ENCODE measurements at places on chromosomes 1 and 21.
A peak's percentile ranks its signal among the peaks of the same experiment; 100 is the strongest.

DNA sequence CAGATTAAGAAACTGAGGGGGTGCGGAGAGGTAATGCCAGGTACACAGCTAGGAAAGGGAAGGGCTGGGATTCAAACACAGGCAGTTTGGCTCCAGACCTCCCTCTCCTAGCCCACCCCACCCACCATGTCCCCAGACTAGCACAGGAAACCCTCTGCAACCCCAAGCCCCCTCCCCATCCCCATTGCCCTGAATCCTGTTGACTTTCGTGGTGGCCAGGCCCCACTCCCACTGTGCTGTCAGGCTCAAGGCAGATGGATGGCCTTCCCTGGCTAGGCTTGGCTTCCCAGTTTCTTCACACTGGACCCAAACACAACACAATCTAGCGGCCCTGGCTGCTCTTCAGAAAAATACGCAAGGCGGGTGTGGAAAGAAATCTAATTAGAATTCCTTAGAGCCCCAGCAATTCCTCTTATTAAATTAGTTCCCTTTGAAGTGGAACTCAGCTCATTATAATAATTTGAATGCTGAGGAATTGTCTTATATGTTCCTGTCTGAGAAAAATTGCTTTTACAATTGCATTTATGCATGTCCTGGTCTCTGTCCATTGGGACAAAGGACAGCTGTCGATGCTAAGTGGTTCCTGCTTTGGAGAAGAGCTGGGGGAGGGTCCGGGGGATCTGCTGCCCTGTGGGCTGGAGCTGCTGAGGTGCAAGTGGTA, 97.4 kb downstream of the SYF2 start:
- DNase-seq = peak; percentile 34

DNA sequence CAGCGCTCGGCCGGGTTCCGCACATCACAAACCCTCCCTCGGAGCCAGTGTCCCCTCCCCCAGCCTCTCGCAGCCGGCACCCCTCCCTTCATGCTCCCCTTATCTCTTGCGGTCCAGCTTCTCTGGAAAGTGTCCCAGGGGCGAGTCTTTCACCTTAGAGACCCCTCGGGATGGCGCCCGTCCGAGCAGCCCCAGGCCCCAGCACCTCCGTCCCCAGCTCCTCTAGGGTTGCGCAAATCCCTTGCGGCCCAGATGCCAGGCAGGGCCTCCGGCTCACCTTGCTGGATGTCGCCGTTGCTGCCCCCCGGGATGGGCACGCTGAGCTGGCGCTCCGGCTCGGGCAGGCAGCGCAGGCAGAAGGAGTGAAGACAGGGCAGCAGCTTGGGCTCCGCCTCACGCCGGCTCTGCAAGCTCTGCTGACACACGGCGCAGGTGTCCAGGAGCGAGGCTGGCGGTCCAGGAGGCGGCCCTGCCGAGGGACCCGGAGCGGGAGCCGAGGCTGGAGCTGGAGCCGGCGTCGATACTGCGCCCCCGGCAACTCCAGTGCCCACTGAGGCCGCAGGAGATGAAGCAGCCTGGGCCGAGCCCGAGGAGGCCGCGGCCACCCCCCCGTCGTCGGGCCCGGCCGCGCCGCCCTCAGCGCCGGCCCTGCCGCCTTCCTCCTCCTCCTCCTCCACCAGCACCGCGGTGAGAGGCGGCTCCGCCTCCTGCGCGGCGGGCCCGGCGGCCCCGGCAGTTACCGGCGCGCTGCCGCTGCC, 550 bp downstream of the TRIM33 start:
- DNase-seq = peak; percentile 23

GRCh38 chr1:93976711-93977597, 67.7 kb upstream of the GCLM start:
- no peak for DNase-seq

- no peak for DNase-seq
These were observed 113.8 kb upstream of the MAGI3 start for GRCh38 chr1:113276507-113276906.

DNA sequence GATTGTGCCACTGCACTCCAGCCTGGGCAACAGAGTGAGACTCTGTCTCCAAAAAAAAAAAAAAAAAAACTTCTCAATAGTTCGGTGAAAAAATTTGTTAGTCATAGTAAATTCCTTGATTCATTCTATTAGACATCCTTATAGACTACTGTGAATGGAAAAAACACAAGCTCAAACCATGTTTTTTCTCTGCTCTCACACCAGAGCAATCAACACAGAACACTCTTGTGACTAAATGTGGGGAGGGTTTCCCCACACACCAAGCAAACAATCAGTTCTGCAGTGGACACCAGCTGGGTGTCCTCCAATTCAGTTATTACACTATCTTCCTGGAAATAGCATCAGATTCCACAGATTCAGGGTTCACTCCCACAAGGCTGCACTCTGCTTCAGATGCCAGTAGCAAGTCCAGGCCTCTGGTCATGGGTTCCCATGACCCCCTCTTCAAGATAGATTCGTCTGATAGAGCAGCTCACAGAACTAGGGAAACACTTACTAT, 69.1 kb upstream of the TEKT2 start:
- no peak for DNase-seq

- no peak for DNase-seq
These were observed 3.6 kb downstream of the ERG start for GRCh38 chr21:38494703-38495102.

- DNase-seq = peak; percentile 30
These were observed 61.7 kb downstream of the CASQ2 start for GRCh38 chr1:115706587-115707425.

DNA sequence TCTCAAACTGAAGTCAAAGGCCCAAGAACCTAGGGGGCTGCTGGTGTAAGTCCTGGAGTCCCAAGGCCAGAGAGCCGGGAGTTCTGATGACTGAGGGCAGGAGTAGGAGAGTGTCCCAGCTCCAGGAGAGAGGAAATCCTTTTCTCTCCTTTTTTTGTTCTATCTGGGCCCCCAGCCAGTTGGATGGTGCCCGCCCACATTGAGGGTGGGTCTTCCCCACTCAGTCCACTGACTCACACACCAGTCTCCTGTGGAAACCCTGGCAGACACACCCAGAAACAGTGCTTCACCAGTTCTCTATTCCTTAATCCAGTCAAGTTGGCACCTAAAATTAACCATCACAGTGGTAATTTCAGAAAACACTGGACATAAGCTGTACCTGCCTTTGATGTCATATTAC, 12.7 kb upstream of the WDR26 start:
- DNase-seq = no peak

GRCh38 chr1:12098786-12099185, 35.7 kb downstream of the TNFRSF8 start:
- DNase-seq = no peak

- no peak for DNase-seq
These were observed 9.4 kb upstream of the BARHL2 start for GRCh38 chr1:90726425-90726985.

DNA sequence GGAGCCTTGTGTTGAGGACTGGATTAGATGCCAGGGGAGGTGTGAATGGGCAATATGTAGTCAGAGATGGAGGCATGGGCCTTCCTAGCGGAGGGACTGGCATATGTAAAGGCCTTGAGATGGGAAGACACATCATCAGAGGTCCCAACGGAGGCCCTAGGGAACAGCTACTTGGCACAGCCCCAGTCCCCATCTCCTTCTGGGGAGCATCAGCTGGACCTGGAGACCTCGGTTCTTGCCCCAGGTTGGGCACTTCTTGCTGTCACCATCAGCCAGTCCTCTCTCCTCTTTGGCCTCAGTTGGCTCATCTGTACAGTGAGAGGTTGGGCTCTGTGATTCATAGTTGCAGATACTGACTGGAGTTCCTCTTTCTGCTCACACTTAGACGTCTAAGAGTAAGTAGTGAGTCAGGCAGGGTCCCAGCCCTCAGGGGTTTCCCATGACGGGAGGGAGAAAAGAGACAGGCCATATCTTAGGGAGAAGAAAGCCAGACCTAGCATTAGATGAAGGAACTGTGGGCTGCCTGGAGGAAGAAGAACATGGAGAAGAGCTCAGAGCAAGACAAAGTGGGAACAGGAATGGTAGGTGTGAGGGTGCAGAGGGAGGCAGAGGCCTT, 3.4 kb upstream of the MARCKSL1 start:
- no peak for DNase-seq

GRCh38 chr1:167059045-167059808, 30.9 kb downstream of the GPA33 start:
- DNase-seq = peak; percentile 68

All from SK-N-DZ (cell line).